ENCODE measurements at places on chromosomes 7 and 10. TPM values are rescaled to one million over a fixed set of nuclear protein-coding genes. Genes with fewer than 3 reads are reported as not detected.

DNA sequence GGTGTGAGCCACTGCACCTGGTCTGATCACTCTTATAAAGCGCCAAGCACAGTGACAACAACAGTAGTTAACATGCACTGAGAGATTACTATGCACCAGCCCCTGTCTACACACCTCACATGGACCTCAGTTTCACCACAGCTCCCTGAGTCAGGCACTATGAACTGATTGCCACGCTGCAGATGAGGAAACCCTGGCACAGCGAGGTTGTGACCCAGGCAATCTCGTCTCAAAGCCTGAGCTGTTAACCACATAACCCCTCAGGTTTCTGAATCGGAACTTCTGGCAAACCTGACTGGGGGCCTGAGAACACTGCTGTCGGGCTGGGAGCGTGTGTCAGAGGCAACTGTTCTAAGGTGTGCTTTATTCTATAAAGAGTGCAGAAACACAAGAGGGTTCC, 150.8 kb downstream of the RNF216 start:
- H3K27ac ChIP-seq = peak overlapping the region; percentile 34
- DNase-seq = no peak
- H3K36me3 ChIP-seq = peaks cover 46% of the 10 kb centered on the region
- peaks cover 41% of the 10 kb centered on the region for H3K4me1 ChIP-seq
- no peaks in the 10 kb centered on the region for H3K27me3 ChIP-seq

DNA sequence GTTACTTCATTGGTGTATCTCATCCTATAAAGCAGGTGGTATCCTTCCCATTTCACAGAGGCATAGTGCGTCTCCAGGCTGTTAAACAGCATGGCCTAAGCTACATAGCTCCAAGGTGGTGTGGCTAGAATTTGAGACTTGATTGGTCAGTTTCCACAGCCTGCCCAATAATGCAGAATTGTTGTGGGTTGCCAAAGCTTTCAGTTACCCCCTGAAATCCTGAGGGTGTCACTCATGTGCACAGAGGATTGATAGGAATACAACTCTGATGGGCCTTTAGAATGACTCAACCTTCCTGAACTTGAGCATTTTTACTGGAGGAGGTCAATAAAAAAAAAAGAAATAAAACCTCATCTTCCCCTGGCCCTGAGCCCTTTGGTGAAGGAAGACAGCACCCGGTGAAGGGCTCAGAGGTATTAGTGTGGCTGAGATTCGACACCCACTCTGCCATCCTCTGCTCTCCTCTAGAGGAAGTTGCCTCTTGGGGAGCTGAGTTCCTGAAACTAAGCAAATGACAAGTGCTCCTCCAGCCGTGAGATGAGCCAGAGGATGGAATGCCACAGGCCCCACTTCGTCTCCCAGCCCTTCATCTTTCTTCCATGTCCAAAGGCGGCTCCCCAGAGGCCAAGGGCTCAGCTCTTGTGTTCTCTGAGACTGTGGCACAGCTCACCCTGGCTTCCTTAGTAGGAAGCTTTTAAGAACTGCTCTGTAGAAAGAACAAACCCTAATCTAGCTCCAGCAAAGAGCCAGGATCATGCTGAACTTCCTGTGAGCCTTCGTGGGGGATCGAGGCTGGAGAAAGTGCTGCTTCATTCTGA, 1.0 kb downstream of the ACSL5 start:
- H3K4me3 ChIP-seq = peak overlapping the region; percentile 77
- H3K4me1 ChIP-seq = peaks cover 55% of the 10 kb centered on the region
- peaks cover 4% of the 10 kb centered on the region for H3K36me3 ChIP-seq
- no peak for DNase-seq
- peak overlapping the region; percentile 78 for H3K27ac ChIP-seq
- no peaks in the 10 kb centered on the region for H3K27me3 ChIP-seq

NUTM2E gene
- total RNA-seq = 1.6 TPM

DNA sequence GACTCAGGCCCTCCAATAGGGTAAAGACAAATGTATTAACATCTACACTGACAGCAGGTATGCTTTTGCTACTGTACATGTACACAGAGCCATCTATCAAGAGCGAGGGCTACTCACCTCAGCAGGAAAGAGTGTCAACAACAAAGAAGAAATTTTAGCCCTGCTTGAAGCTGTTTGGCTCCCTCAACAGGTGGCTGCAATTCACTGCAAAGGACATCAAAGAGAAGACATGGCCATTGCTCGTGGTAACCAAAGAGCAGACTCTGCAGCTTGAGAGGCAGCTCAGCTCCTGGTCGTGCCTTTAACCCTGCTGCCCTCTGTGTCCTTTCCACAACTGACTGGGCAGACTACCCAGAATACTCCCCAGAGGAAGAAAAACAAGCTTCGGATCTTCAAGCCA, 5.1 kb downstream of the AKR1B15 start:
- no peak overlapping the region for H3K27ac ChIP-seq
- H3K4me1 ChIP-seq = no peaks in the 10 kb centered on the region
- peaks cover 2% of the 10 kb centered on the region for H3K27me3 ChIP-seq
- H3K4me3 ChIP-seq = no peak overlapping the region
- no peaks in the 10 kb centered on the region for H3K36me3 ChIP-seq

- no peak overlapping the region for H3K27ac ChIP-seq
- no peaks in the 10 kb centered on the region for H3K4me1 ChIP-seq
- no peak for DNase-seq
- H3K4me3 ChIP-seq = no peak overlapping the region
These were observed 24.6 kb upstream of the BMPER start for GRCh38 chr7:33880787-33881186.

DNA sequence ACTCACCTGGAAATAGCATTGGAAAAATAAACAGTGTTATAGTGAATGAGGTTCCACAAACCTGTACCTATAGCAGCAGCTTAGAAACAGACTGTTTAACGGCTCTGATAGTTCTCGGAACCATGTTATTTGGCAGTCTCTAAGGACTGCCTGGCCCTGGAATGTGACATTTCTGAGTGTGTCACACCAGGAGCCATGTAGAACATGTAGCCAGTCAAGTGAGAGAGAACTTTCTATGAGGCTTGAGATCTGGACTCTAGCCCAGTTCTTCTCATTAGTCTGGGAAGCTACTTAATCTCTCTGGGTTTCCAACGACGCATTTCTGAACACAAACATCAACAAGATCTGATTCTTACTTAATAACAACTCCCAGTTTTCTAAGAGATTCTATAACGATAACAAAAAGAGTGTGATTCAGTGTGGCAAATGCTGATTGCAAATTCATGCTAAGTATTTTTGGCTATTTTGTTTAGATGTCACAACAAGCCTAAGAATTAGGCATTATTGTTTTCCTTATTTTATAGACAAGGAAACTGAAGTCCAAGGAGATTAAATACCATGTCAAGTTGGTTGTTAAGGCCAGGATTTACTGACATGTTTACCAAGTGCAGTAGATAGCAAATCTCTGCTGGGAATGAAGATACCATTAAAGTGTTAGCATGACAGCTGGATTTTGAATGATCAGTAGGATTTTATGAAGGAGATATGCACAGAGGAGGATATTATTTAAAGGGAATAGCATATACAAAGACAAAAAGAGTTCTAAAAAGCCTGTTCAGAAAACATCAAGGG, 47.2 kb downstream of the APBB1IP start:
- no peak for DNase-seq
- H3K36me3 ChIP-seq = peaks cover 11% of the 10 kb centered on the region
- peaks cover 73% of the 10 kb centered on the region for H3K4me1 ChIP-seq
- no peak overlapping the region for H3K4me3 ChIP-seq

- H3K4me3 ChIP-seq = no peak overlapping the region
- no peak overlapping the region for H3K27ac ChIP-seq
- no peak for DNase-seq
- H3K27me3 ChIP-seq = no peaks in the 10 kb centered on the region
These were observed 326.8 kb upstream of the VSTM2A start for GRCh38 chr7:54215424-54215823.

DNA sequence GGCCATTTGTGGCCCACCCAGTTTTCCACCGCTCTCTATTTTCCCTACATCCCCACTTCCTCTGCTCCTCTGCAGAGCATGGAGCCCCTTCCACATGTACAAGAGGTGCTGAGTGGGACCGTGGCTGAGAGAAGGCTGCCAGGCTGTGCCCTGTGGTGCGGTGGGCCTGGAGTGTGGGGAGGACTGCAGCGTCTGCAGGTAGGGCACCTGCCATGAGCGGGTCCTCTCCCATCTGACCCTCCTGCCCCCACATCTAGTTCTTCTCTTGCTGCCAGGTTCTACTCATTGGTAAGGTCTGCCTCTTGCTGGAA, 145.6 kb upstream of the FAM20C start:
- H3K4me1 ChIP-seq = no peaks in the 10 kb centered on the region
- H3K36me3 ChIP-seq = no peaks in the 10 kb centered on the region
- no peak overlapping the region for H3K4me3 ChIP-seq
- H3K27ac ChIP-seq = no peak overlapping the region
- H3K27me3 ChIP-seq = peaks cover 22% of the 10 kb centered on the region
- DNase-seq = no peak

GRCh38 chr7:122688400-122688998, 10.4 kb downstream of the RNF133 start:
- H3K4me1 ChIP-seq = no peaks in the 10 kb centered on the region
- H3K27ac ChIP-seq = no peak overlapping the region
- H3K36me3 ChIP-seq = no peaks in the 10 kb centered on the region
- no peak overlapping the region for H3K4me3 ChIP-seq

- no peak for DNase-seq
- no peak overlapping the region for H3K4me3 ChIP-seq
- H3K27ac ChIP-seq = no peak overlapping the region
- H3K4me1 ChIP-seq = peaks cover 5% of the 10 kb centered on the region
- H3K27me3 ChIP-seq = no peaks in the 10 kb centered on the region
- H3K36me3 ChIP-seq = no peaks in the 10 kb centered on the region
These were observed 10.2 kb upstream of the OPALIN start for GRCh38 chr10:96368971-96369370.

RAMP3 gene
- not detected for total RNA-seq

DNA sequence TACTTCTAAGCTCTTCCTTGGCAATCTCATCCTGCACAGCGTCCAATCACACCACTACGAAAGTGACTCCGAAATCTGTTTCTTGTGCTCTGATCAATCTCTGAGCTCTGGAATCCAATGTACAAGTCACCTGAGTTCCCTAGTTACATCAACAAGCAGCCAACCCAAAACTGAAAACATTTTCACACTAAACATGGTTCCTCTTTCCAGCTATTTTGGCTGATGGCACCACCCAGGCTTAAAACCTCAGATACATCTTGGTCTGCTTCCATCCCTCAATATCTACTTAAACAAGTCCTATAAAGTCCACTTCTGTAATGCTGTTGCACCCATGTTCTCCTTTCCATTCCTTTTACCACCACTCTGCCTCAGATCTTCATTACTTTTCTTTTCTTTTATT, 3.6 kb downstream of the BLOC1S2 start:
- peaks cover 22% of the 10 kb centered on the region for H3K4me1 ChIP-seq
- no peaks in the 10 kb centered on the region for H3K27me3 ChIP-seq
- no peak overlapping the region for H3K27ac ChIP-seq
- H3K36me3 ChIP-seq = peaks cover 40% of the 10 kb centered on the region

FOXI2 gene
- not detected for total RNA-seq

- no peak for DNase-seq
- no peaks in the 10 kb centered on the region for H3K27me3 ChIP-seq
- no peaks in the 10 kb centered on the region for H3K4me1 ChIP-seq
- H3K36me3 ChIP-seq = no peaks in the 10 kb centered on the region
- H3K27ac ChIP-seq = no peak overlapping the region
These were observed 25.8 kb downstream of the TWIST1 start for GRCh38 chr7:19091550-19092200.

KLF14 gene
- total RNA-seq = not detected

STK31 gene
- 0.30 TPM for total RNA-seq

- no peak for DNase-seq
- no peaks in the 10 kb centered on the region for H3K36me3 ChIP-seq
- no peak overlapping the region for H3K27ac ChIP-seq
- no peak overlapping the region for H3K4me3 ChIP-seq
These were observed 134.6 kb downstream of the ARHGAP22 start for GRCh38 chr10:48470115-48470892.

DNA sequence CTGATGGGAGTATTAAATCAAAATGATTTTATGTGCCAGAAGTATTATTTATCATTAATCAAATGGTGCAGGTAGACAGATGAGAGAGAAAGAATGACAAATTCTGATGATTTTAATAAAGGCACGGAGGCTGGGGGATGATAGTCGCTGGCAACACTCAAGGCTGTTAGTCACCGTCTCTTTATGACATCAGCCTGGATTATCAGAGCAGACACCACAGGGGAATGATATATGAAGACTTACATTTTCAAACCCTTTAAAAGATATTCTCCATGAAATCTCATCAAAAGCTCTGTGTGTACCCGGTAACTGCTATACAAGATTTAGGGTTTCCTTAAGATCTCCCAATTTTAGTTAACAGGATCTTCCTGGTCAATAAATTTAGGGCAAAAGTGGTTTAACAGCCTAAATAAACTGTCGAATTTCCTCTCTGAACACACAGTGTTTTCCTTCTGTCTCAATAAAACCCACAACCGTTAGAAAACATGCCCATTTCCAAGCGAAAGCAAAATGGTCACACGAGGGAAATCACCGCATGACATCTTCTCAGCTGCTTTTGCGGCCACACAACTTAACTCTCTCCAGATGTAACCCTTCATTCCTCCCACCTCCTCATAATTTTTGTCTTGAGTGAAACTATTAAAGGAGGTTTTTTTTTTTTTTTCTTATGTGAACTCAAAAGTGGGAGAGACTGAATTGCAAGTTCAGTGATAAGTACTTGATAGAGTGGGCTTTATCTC, 133.2 kb upstream of the FAM171A1 start:
- H3K27ac ChIP-seq = no peak overlapping the region
- H3K27me3 ChIP-seq = no peaks in the 10 kb centered on the region
- H3K4me3 ChIP-seq = no peak overlapping the region
- no peaks in the 10 kb centered on the region for H3K36me3 ChIP-seq
- no peak for DNase-seq

SVIL gene
- 40.3 TPM for total RNA-seq

GRCh38 chr7:9657257-9657656, 1223.8 kb downstream of the NXPH1 start:
- no peak overlapping the region for H3K27ac ChIP-seq
- no peaks in the 10 kb centered on the region for H3K27me3 ChIP-seq
- no peak overlapping the region for H3K4me3 ChIP-seq
- H3K4me1 ChIP-seq = no peaks in the 10 kb centered on the region
- DNase-seq = no peak
- no peaks in the 10 kb centered on the region for H3K36me3 ChIP-seq

DNA sequence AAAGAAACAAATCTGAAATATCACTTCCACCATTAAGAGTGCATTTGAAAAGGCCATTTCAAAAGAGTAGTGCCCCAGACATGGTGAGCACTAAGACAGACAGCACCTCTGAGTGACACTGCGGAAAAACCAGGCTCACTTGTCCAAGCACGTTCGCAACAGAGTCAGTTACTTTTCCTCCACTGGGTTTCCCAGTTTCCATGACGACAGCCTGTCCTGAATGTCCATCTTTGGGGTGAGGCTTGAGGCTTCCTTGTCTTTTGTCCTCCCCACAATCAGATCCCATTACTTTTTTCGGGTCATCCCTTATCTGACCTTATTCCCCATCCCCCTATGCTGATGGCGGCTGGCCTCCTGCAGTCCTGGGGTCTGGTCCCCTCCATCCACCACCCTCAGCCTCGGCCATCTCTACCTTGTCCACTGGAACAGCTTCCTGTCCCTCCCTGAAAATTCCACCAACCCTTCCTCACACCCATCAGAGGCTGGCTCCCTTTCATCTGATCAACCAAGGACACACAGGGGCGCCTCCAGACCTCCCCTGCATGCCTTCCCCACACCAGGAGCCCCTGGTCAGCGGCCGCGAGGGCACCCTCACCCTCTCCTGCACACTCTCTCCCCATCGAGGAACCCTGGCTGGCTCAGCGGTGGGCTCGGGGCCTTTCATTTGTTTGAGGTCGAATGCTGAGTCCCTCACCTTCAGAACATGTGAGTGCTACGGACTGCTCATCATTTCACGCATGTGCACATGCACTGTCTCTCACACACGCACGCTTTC, 363.6 kb downstream of the DNAJB6 start:
- DNase-seq = no peak
- H3K4me1 ChIP-seq = no peaks in the 10 kb centered on the region
- no peaks in the 10 kb centered on the region for H3K36me3 ChIP-seq
- H3K27ac ChIP-seq = no peak overlapping the region
- no peak overlapping the region for H3K4me3 ChIP-seq
